HFFc6 (cell line): ENCODE measurements at places on chromosomes 1 and 21.

DNA sequence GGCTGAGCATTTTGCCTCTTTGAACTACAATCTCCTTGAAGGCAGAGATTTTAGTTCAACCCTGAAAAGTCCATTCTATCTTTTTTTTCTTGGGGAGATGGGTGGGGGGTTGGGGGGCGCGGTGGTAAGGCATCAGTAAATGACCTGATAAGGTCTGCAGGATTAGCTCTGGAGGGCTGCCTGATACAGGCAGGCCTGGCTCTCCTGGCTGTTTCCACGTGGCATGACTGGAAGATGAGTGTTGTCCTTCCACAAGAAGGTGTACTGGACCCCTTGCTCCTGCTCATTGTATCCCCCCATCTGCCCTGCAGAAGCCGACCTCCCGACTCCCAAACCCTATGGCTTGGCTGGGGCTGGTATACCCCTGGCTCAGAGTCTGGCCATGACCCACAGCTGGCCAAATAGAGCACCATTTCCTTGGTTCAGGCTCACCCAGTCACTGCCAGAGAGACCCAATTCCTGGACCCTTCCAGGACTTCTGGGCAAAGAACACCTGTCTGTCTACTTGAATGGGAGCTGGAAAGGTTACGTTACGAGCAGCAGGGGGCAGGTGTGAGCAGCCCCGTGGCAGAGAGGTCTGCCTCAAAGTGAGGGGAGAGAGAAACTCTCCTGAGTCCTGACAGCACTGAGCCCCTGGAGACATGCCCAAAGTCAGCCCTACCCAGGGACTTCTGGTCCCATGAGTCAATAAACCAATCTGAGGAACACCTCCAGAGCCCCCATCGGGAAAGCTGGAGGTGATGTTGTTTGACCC lies 17.0 kb downstream of the DHRS3 start:
- DNase-seq, result no peak

DNA sequence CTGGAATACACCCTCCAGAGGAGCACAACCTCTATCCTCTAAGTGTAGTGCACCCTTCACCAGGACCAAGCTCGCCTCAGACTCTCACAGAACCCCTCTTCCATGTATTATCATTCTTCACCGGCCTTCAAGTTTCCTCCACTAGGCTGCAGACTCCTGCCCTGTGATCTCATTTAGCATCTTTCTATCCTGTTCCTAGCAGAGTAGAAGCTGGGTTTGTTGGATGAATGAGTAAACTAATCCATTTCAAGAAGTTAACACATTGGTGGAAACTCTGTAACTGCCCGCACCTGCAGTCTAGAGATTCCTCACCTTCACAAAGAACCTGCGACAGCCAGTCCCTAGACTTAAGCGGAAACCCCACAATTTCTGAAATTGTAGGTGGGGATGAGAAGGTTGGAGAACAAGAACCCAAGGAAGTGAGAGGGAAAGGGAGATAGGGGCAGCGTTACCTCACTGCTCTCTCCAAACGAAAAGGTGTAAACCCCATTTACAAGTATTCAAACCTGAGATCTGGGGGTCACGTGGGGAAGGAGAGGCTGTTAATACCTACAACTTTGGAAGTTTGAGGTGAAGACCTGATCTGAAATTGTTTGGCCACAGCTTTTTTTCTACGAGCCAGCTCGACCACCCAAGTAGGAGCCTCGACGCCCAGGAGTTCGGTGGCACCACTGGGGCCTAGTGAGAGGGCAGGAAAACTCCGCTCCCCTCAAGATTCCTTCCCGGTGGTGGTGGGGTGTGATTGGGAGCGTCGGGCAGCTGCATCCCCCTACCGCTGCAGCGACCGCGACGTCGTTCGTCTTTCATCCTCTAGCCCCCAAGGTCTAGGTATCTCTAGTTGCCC lies 1.2 kb downstream of the PTPN14 start:
- peak; percentile 52 for DNase-seq

- DNase-seq, result no peak
Measured at GRCh38 chr1:152335399-152335798, 10.4 kb upstream of the FLG start.

DNA sequence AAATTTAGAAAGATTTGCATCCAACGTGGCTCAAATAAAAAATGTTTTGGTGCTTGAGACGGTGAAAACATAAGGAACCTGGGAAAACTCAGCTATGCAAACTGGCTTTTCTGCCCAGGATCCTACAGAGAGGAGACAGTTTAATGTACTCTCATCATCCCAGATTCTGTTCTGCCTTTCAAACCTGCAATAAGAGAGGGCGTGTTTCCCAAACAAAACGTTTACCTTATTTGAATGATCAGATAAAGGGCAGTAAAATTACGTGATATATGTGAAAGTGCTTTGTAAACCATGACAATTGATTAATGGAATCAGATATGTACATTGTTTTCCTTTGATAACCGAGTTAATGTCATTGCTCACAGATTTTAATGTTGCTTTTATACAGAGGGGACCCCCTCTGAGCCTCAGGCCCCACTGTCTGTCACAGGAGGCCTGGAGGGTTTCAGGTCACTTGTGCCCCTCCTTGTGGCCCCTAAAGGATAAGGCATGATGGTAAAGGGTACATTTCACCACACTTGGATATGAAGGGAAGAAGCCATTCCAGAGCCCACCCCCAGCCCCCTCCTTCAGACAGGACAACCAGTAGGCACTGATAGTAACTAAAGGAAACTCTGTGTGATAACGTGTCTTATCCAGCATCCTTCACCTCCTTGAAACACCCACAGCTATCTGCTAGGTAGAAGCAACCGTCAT lies 157.6 kb downstream of the EDEM3 start:
- no peak for DNase-seq

- no peak for DNase-seq
Measured at GRCh38 chr1:152806576-152806975, at the start of gene LCE1C. Gene LCE1C (minus strand): TSS chr1:152806651. CDS start chr1:152805478, 1,173 bp downstream.

- peak; percentile 75 for DNase-seq
Measured at GRCh38 chr1:108117945-108118902, 81.9 kb downstream of the SLC25A24 start.
